ENCODE measurements at places on chromosomes 3 and 15.
A peak's percentile ranks its signal among the peaks of the same experiment; 100 is the strongest.

DNA sequence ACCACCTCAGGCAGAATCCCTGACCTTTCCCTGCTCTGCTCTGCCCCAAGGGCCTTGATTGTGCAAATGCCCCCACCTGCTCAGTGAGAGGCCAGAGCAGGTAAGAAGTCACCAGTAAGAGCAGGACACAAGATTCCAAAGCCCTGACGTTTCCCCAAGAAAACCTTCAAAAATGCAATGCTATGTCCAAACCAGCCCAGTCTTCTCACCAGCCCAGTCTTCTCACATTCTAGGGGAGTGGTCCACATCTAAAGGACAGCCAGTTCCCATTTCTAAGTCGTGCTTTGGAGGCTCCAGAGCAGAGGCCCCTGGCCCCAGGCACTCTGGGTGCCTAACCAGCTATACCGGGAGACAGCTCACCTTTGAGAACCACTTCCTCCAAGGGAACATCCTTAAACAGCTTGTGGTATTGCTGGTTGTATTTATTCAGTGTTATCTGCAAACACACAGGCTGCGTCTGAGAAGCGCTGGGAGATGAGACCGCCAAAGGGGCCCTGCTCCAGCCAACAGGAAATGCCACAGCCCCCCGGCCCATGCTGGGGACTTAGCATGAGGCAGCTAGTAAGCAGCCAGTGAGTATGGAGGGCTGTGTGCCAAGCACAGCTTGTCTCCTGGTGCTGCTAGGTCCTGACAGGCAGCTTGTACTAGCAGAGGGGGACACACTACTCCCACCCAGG is 29.3 kb downstream of the GRAMD2A start:
- no peak for DNase-seq

GRCh38 chr3:73710340-73710739 is 85.6 kb upstream of the PDZRN3 start:
- DNase-seq: no peak

- peak; percentile 10 for DNase-seq
Measured at GRCh38 chr3:108301695-108302404, 5.5 kb downstream of the HHLA2 start.

DNA sequence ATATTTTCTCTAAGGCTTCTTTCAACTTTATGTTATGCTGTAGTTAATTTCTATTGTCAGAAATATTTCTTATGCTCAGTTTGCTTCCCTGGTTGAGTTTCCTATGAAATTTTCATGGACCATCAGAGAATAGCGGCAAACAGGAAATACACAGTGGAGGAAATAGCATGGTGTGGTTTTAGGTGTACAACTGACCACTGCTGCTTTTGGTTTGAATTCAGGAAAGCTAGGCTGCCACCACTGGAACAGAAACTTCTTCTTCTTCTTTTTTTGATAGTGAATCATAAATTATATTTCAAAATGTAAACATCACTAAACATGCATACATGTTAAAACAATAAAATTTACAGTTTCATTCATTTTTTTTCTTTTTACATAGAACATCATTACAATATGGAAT is 316.6 kb upstream of the TGFBR2 start:
- no peak for DNase-seq

DNA sequence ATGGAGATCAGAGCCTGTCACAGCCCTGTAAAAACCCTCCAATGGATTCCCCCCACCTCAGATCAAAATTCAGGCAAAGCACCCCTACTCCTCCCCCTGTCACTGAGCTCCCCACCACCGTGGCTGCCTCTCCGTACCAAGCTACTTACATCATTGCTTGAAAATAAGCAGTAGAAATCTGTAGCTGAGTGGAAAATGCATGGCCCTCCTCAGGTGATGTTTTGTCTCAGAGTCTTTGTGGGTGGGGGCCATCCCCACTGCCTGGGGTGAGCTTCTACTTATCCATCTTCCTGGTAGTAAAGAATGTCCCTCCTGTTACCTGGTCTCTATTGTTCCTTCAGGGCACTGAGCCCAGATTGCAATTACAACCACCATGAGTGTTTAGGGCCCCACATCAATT is 34.5 kb downstream of the SLCO2A1 start:
- DNase-seq: no peak

DNA sequence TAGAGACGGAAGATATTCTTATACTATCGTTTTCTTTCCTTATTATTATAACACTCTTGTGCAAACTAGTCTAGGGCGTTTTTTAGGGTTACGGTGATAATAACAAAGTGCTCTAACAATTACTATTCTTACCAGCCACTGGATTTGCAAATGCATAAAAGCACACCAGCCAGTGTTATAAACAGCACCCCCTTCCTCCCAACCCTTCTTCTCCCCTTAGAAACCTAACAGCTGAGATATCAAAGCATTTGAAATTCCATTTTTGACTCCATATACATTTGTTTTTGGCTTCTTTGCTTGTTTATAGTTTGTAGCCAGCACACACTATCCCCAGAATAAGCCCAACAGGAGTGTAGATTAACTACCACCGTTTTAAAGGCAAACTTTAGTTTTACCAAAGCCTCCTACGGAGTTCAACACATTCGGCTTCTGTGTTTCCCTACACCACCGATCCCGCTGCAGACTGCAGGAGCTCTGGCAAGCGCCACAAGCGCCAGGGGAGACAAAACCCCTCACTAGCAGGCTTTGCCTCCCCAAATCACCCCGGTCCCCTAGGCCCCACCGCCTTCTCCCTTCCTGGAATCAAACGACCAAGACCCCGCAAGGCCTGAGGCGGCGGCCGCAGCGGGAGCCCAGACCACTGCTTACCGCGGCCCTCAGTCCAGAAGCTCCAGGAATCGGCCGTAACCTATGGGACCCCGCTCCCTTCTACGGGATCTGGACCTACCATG is 461 bp downstream of the COPB2 start:
- no peak for DNase-seq

DNA sequence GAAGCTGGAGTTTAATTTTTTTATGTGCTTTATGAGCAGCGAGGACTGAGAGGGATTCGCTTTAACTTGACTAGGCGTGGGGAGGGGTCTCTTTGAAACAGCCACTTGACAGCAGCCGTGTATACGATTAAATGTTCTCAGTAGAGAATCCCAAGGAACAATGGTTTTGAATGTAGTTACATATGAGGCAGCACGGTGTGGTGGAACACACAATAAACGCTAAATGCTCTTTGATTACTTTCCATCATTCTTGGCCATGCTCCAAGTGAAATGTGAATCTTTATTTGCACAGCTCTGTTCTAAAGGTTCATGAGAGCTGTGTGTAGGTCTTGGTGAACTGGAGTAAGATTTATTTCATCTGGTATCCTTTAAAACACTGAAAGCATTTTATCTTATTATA is 251.4 kb upstream of the TGFBR2 start:
- DNase-seq: no peak

- no peak for DNase-seq
Measured at GRCh38 chr3:120420928-120421551, 29.8 kb downstream of the FSTL1 start.

- DNase-seq: no peak
Measured at GRCh38 chr3:57959423-57960173, 48.6 kb upstream of the FLNB start.

- DNase-seq: no peak
Measured at GRCh38 chr3:24586920-24587319, 92.3 kb upstream of the THRB start.

DNA sequence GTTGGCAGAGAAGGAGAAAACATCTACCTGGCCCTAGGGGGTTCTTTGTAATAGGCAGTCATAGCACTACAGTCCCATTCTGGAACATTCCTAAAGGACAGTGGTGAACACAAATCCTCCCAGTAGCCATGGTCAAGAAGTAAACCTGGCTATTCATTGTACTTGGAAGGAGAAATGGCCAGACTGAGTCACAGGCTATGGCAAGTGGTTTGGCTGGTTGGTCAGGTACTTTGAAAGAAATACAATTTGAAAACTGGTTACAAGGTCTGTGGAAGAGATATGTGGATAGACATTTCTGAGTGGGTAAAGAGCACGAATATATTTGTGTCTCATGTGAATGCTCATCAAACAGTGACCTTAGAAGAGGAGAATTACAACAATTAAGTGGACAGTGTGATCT is 33.0 kb upstream of the FAN1 start:
- DNase-seq: no peak

DNA sequence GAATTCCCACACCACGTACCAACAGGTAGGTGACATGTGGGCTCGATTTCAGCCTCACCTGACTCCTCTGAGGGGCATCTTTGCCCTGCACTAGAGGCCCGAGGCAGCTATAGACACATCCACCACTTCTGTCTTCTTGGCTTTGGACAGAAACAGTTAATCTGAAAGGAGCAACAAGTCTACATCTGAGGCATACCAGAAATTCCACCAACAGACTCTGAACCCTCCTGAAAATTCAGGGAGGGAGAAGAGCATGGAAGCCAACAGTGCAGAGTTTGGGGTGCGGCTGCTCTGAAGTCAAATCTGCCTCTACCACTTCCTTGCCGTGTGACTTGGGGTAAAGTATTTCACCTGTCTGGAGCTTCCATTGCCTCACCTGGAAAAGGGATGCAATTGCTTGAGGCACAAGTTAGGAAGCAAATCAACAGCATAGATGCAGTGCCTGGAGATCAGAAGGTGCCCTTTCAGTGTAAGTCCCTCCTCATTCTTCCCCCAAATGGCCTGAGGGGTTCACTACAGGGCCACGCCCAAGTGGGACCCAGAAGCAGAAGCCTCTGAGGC is 119.8 kb downstream of the SHQ1 start:
- DNase-seq: no peak

DNA sequence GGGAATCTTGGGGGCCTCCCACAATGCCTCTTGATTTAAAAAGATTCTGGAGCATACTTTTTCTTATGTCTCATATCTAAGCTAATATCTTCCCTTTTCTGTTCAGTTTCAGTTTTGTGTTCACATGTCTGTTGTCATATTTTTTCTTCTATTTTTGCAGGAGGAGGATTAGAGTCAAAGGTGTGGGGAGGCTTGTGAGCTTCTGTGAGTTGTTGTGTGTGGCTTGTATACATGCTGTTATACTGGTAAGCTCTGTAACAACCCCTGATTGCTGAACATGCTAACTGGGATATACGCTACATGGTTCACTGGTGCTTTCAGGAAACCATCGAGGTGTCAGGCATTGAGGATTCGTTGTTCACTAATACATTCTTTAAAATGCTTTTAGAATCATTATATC is 83.5 kb downstream of the SLC25A26 start:
- peak; percentile 38 for DNase-seq

- no peak for DNase-seq
Measured at GRCh38 chr15:88115486-88116152, 140.9 kb downstream of the NTRK3 start.

DNA sequence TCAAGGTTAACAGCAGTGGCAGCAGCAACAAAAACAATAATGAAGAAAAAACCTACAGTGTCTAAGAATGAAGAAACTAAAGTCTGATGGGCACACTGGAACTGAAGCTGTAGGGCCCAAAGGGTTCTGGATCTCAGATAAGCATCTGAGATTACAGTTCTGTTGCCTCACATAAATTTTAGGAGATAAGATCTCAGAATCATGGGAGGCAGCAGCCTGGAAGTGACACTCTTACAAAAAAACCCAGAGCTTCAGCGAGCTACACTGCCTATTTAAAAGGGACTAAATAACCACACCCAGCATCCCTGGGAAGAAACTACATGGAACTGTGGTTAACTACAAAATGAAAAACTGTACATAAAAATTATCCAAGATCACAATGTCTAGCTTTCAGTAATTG is 61.2 kb downstream of the PLD1 start:
- DNase-seq: no peak

- DNase-seq: peak; percentile 33
Measured at GRCh38 chr15:55197362-55197705, 593 bp upstream of the RSL24D1 start.

DNA sequence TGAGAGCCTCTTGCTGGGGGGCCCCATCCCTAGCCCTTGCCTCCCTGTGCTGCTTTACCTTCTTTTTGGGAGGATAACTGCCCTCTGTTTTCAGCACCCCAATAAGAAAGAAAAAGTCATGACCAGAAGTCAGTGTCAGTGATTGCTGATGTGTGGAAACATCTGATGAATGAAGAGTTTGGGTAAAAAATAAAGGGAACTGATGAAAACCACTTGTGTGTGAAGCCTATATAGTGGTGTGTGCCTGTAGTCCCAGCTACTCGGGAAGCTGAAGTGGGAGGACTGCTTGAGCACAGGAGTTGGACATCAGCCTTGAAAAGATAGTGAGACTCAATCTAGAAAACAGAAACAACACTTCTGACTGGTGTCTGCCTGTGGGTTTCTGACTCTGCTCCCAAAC is 9.8 kb upstream of the CELSR3 start:
- no peak for DNase-seq

DNA sequence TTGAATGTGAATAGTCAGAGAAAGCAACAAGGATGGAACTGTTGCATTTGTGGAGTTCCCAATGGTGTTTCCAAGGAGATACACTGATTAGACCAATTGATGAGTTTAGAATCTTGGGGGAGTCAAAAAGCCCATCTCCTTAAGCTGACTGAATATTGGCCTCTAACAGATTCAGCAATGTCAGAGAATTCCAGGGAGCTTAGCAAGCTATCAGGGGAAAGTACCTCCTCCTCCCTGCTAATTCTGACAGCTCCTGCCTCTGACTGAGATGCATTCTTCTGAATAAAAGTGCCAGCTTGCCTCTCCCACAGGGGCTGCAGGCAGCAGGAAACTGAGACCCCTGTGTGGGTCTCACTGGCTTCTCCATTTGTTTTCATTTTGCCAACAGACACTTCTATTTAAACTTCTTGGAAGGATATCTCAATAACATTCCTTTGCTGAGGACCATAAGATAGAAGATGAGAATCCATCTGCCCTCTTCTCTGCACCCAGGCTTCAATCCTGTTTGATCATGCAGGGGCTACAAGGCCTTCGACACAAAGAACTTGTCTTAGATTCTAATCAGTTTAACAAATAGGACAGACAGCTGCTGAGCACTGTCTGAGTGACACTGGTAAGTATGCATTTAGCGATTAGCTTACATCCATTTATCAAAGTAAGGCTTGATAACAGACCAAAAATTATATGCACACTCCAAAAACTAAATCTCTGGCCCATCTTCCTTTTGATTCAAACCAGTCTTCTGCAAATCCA is 1080.8 kb downstream of the TUSC7 start:
- DNase-seq: no peak

GRCh38 chr15:85010071-85010385 is 28.4 kb downstream of the PDE8A start:
- no peak for DNase-seq

DNA sequence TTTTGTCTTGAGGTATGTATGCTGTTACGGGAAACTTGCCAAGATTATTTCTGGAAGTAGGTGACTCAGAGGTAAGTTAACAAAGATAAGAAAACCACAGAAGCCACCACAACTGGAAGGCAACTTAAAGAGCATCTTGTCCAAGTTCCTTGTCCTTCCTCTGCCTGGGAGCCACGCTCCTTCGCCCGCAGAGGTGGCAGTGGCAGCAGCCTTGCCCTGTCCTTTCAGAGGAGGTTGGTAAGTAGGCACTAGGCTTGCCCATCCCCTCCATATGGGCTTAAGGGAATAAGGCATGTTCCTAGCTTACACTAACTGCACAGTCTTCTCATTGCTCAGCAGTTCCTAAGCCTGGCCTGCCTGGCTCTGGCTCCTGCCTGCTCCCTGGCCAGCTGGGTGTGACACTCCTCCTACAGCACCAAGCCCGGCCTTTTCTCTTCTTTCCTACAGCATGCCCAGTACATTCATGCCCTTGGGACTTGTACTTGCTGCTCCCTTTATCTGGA is 48.0 kb upstream of the RAB6B start:
- no peak for DNase-seq

GRCh38 chr15:38226608-38227266 is 25.9 kb upstream of the SPRED1 start:
- no peak for DNase-seq
